NCI-H69 (cell line): ENCODE measurements at places on chromosomes 6 and 20.
A peak's percentile ranks its signal among the peaks of the same experiment; 100 is the strongest.

DNA sequence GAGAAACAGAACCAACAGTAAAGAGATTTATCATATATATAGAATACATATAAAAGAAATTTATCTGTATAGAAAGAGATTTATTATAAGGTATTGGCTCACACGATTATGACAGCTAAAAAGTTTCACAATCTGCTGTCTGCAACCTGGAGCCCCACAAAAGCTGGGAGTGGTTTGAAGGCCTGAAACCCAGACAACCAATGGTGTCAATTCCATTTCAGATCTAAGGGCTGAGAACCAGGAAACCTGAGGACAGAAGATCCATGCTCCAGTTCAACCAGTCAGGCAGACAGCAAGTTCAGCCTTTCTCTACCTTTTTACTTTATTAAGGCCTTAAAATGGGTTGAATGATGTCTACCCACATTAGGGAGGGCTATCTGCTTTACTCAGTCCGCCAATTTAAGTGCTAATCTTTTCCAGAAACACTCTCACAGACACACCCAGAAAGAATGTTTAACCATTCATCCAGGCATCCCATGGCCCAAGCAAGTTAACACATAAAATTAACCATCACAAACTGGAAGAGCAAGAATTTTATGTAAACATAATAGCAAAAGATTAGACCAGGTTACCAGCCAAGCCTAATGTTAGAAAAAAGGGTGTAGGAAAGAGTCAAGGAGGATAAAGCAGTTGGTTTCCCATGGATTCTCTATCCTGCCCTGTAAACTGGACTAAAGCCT lies 170.9 kb downstream of the FUT9 start:
- no peak for DNase-seq

- no peak for DNase-seq
These were observed 26.5 kb downstream of the CST9L start for GRCh38 chr20:23541776-23542175.

GRCh38 chr6:104987218-104987617 lies 30.3 kb downstream of the LIN28B start:
- no peak for DNase-seq

- DNase-seq, result peak; percentile 79
These were observed 26.3 kb downstream of the METTL24 start for GRCh38 chr6:110331816-110332215.

GRCh38 chr6:144601221-144601620 lies 316.1 kb downstream of the UTRN start:
- DNase-seq, result no peak

GRCh38 chr20:14838663-14839628 lies 501.5 kb upstream of the FLRT3 start:
- peak; percentile 89 for DNase-seq

GRCh38 chr6:27406085-27406484 lies 17.5 kb downstream of the ZNF391 start:
- no peak for DNase-seq

- no peak for DNase-seq
These were observed 37.7 kb upstream of the TAF8 start for GRCh38 chr6:42012501-42013133.

DNA sequence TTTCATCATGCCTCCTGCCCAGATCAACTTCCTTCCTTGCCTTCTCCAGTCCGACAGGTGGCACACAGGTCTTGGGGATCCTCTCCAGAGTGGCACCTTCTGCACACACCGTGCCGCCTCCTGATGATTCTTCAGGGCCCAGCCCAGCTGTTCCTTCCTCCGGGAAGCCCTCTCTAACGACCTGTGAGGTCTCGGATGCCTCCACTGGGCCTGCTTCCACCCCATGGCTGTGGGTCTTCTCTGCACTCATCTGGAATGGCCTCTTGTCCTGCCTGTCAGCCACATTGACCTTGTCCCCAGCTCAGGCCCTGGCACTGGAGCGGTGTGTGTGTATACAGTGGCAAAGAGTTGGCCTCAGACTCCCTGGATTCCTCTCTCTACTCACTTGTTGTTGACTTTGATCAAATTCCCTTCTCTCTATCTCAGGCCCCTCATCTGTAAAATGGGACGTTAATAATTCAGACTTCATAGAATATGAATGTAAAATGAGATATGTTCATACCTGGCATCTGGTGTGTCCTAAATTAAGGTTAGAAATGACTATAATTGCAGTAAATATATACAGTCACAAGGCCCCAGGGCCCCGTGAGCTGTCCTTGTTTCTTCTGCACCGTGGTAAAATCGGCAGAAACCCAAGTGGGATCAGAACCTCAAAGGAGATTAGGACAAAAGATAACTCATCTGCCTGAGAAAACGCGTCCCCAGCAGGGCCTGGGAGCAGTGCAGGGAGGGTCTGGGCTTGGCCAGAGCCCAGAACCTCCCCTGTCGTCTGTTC lies 1.5 kb downstream of the FAM210B start:
- peak; percentile 72 for DNase-seq

DNA sequence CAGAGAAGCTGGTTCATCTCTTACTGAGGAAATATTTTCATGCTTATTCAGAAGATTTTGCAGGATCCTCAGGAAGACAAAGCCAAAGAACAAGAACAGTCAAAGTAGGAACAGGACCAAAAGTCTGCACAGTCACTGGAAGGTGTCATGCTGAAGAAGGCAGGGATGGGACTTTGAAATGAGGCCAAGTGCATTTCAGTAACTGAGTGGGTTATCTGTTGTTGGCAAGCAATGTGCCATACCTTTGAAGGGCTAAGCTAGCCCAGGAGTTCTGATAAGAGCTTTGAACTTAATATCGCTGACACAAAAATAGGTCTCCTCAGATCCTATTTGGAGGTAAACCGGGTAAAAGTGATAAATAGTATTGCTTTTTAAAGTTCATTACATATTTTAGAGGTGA lies 31.5 kb downstream of the SLC16A10 start:
- no peak for DNase-seq

DNA sequence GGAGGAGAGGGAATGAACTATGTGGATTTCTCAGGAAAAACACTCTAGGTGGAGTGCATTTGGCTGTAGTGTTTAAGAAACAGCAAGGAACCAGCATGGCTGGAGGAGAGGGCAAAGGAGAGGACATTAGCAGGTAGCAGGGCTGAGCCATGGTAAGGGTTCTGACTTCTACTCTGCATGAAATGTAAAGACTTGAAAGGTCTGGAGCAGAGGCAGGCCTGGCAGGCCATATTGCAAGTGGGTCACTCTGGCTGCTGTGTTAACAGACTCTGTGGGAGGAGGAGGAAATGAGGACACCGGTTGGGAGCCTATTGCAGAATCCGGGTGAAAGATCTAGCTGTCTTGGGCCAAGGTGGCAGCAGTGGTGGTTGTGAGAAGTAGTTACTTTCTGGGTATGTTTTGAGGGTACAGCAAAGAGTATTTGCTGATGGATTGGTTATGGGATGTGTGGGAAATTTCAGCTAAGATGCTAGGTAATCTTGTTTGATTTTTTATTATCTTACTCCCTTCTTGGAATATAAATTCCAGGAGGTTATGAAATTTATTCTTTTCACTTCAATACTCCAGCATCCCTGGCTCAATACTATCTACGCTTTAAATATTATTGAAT lies 115.9 kb upstream of the BCLAF1 start:
- peak; percentile 27 for DNase-seq

GRCh38 chr6:121901432-121901831 lies 466.0 kb downstream of the GJA1 start:
- DNase-seq, result no peak

- DNase-seq, result no peak
These were observed 311.6 kb upstream of the ECI2 start for GRCh38 chr6:4446982-4447381.

GRCh38 chr6:21905531-21905930 lies 312.0 kb downstream of the SOX4 start:
- DNase-seq, result no peak

- DNase-seq, result no peak
These were observed 66.9 kb downstream of the DLL1 start for GRCh38 chr6:170223718-170224693.

DNA sequence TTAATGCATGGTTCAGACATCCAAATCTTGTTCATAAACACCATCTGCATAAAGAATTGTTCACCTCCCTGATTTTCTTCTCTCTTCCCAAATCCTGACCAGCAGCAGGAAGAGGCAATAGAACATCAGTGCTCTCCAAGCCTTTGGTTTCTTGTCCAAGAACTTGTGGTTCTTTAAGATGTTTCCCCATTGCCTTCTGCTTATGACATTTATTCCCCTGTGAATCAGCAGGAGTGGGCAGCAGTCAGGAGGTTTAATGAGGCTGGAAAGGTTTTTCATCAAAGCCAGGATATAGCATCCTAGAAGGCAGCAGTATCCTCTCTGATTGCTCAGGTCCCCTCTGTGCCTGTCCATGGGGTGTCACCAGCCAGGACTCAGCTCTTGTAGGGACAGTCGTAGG lies 5.3 kb downstream of the HDDC2 start:
- no peak for DNase-seq

GRCh38 chr6:122838060-122838780 lies 49.2 kb downstream of the SMPDL3A start:
- peak; percentile 65 for DNase-seq

DNA sequence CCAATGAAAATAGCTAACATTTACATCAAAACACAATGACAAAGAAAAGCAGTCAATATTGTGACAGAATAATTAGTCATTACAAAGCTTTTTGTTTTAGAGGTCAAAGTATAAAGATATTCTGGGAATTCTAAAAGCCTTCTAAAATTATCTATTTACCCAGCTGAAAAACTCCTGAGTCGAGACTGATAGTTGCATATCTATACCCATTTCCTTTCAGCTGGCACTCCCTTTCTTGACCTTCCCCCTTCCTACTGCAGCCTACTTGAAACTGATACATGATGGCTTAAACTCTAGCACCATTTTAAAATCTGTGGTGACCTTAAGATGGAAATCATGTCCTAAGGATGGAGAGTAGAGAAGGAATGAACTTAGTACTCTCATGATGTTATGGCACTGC lies 38.6 kb downstream of the LMBRD1 start:
- DNase-seq, result peak; percentile 15

DNA sequence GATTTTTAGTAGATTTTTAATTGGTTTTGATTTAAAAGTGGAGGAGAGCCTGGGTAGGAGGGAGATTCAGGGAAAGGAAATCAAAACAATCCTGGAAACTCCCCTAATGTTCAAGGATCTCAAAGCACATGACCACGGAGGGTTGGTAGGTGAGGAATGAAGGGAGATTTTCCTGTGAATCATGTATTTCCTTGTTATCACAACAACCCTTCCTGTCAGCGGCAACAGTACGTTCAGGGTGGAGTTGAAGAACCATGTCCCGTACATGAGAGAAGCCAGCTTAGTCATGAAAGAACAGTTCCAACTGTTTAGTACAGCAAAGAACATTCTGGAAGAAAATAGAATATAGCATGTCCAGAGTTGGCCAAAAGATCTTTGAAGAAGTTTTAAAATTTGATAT lies 79.4 kb upstream of the SCAF8 start:
- DNase-seq, result no peak

DNA sequence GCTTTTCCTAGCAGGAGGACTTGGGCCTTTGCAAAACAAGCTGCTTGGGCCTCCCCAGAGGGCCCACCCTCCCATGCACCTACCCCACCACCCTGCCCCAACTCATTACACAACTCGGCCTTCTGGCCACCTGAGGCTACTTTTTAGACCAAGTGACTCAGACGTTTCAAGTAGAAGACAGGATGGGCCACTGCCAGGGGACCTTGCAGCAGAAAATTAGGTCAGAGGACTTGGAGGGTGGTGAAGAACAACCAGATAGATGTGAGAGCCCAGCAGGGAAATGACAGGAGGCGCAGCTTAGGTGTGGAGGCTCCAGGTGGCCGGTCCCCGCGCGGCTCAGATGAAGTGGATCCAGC lies 1.4 kb downstream of the PPP1R3D start:
- no peak for DNase-seq

DNA sequence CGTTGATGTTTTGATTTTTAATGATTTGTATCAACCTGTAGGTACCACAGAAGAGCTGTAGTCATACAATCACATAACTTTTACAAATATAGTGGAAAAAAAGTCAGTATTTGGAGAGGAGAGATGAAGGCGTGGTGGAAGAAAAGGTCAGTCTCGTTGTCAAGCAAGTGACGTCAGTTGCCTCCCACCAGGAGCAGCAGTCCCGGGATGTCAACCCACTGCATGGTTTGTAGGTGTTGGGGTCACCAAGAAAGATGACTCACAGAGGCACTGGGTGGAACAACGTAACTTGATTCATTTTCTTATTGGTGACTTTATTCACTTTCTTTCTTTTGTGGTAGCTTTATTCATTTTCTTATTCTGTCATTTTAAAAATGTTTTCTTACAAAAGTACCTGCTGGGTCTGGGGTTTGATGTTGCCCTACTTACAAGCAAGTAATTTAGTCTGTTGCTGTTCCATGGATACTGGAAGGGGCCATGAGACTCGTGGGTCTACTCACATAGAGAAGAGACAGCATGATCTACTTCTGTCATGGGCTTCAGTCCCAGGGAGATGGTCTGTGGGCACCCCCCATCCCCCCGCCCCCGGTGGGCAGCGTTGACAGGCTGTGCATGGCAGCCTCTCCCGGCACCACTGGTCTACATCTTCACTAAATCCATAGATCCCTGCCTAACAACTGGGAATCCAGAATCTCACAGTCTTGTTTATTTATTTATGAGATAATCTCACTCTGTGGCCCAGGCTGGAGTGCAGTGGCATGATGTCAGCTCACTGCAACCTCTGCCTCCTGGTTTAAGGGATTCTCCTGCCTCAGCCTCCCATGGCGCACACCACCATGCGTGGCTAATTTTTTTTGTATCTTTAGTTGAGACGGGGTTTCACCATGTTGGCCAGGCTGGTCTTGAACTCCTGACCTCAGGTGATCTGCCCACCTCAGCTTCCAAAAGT lies 36.4 kb upstream of the SYNJ2 start:
- no peak for DNase-seq

- no peak for DNase-seq
These were observed 29.3 kb upstream of the IGF2R start for GRCh38 chr6:159939591-159940016.

- no peak for DNase-seq
These were observed 65.5 kb downstream of the YTHDF1 start for GRCh38 chr20:63150391-63150898.

GRCh38 chr6:2103765-2104523 lies 141.5 kb downstream of the GMDS start:
- peak; percentile 76 for DNase-seq

GRCh38 chr6:29790626-29791025 lies 37.0 kb upstream of the HLA-G start:
- no peak for DNase-seq

DNA sequence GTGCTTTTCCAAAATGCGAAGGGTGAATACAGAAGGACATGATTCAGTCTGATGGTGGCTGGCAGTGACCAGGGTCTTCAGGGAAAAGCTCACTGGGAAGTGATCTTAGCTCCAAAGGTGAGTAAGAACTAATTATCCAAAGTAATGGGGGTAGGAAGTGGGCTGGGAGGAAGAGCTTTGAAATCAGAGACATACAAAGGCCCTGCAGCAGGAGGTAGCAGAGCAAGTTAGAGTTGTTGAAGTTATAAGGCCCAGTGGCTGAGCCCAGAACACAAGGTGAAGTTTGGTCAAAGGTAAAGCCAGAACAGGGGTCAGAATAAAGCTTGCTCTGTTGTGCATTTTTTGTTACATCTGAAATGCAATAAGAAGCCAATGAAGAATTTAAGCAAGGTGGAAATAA lies 81.2 kb downstream of the PLCB1 start:
- no peak for DNase-seq

GRCh38 chr20:33751775-33752174 lies 20.0 kb downstream of the ZNF341 start:
- no peak for DNase-seq

- peak; percentile 17 for DNase-seq
These were observed 209.6 kb downstream of the TFAP2B start for GRCh38 chr6:51028276-51028675.

- no peak for DNase-seq
These were observed 11.4 kb downstream of the HLA-E start for GRCh38 chr6:30500421-30501355.
